Cerebellum (tissue), 4 donors: ENCODE measurements at places on chromosomes 5 and 9. TPM values are rescaled to one million over a fixed set of nuclear protein-coding genes. Genes with fewer than 3 reads are reported as not detected.

The NMUR2 gene
- total RNA-seq: not detected

The FBN2 gene
- total RNA-seq: 20.1 TPM

The SSNA1 gene
- total RNA-seq: 16.4 TPM

The PCDHGC3 gene
- 72.8 TPM for total RNA-seq

The WHRN gene
- total RNA-seq: 7.7 TPM

The RPL35 gene
- 401 TPM for total RNA-seq

The TAS2R1 gene
- 0.45 TPM for total RNA-seq

The WDR55 gene
- 12.5 TPM for total RNA-seq

The GTF2H2C gene
- 81.4 TPM for total RNA-seq

The PCDHGA3 gene
- total RNA-seq: 11.8 TPM

- no peak for DNase-seq
These were observed 191.6 kb upstream of the MSX2 start for GRCh38 chr5:174532455-174533453.

DNA sequence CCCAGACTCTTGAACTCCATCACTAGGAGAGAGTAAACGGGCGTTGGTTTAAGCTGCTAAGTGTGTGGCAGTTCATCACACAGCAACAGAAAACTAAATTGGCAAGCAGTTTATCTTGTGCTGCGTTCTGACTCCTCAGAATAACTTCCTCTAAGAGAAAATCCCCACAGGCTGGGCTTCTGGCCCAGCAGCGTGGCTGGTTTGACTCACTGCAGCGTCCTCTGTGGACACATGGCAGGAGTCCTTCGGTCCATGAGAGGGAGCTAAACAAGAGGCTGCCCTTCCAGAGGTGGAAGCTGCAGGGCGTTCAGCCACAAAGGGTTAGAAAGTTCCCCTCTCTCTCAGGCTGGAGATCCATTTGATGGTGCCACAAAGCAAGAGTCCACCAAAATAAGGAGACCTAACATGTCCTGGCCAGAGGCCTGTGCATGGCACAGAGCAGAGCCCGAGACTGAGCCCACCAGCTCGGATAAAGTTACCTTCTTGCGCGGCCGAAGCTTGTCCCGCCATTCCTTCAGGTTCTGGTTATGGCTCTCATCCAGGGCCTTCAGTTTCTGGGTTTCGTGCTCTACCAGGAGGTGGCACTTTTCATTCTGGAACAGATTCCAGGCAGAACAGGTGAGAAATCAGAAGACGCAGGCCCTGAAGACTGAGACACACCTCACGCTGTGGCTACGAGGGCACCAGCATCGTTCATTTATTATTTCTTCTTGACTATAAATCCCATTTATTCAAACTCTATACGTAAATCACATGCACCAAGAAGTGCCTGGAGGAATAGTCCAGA lies 46.2 kb upstream of the FBXW11 start:
- DNase-seq: peak; percentile 57

DNA sequence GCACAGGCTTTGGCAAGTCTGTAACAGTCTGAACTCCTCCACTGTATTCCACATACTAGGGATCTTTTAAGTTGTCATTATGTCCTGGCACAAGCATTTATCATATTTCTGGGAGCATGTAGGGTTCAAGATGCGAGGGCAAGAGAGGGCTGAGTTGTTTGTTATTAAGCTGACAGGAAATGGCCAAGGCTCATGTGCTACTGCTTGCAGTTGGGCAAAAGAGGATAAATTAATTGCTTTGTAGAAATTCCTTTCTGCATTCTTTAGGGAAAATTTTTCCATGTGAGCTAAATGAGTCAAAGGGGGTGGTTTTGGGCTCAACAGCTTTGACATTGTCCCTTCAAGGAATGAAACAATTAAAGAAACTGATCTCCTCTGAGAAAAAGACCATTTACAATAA lies 35.4 kb downstream of the DOCK8 start:
- no peak for DNase-seq

DNA sequence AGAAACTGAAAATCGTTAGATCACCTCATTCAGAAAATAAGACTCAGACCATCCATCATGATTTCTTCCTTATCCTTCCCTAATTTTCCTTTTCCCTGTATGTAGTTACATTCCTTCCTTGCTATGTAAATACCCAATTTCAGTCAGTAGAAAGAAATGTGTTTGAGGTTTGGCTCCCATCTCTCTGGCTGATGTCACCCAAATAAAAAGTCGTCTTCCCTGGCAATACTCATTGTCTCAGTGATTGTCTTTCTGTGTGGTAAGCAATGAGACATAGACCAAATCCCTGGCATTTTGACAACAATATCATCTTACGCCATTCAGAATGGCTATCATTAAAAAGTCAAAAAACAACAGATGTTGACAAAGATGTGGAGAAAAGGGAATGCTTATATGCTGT lies 303.9 kb upstream of the EDIL3 start:
- no peak for DNase-seq

DNA sequence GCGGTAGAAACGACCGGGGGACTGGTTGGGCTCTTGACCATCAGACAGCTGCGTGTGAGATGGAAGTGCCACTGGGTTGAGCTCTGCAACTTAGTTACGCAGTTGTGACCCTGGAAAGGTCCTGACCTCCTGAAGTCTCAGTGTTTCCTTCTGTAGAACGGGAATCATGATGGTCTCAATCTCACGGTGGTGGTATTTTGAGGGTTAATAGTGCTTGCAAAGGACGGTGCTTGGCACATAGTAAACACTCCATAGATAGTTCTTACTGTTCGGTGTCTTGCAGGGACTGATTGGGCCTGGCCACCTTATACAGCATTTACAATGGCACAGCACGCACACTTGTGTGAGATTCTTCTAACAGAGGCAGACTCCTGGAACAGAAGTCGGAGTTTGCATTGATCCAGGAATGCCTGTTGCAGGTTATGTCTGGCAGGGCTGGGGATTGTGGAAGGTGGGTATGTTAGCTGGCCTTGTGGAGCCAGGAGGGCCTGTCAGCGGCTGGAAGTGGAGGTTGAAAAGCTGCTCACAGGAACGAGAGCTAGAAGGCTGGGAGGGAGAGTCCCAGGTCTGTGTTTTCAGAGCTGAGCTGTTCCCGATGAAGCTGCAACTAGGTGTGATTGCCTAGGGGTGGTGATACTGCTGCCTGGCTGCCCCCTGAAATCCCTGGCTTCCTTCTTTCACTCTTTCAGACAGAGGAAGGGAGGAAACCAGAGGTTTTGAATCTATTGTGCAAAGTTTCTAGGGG lies 962 bp upstream of the TXN start:
- DNase-seq: no peak

DNA sequence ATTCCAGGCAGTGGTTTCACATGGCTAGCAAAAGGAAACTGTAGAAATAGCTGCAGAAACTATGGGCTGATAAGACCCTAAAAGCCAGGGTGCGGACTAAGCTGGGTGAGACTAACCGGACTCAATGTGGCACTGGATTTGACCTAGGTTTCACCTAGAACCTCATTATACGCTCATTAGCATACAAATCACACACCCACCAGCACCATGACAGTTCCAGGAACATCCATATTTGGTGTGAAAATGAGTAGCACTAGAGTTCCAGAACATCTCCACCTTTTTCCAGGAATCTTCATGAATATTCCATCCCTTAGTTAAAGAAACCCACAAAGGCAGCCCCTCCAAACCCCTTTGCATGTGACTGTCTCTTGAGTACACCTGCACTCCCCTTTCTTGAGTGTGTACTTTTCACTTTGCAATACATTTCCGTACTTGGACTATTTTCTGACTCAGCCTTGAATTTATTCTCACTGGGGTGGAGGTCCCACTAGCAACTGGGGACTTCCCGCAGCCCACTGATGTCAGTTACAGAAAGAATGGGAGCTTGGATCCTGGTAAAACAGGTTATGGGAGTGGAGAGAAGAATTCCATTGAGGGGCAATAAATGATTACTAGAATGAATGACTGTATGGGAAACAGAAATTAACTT lies 58.0 kb upstream of the SPATA31C2 start:
- no peak for DNase-seq

- no peak for DNase-seq
These were observed 632 bp downstream of the COQ4 start for GRCh38 chr9:128323212-128323730.

DNA sequence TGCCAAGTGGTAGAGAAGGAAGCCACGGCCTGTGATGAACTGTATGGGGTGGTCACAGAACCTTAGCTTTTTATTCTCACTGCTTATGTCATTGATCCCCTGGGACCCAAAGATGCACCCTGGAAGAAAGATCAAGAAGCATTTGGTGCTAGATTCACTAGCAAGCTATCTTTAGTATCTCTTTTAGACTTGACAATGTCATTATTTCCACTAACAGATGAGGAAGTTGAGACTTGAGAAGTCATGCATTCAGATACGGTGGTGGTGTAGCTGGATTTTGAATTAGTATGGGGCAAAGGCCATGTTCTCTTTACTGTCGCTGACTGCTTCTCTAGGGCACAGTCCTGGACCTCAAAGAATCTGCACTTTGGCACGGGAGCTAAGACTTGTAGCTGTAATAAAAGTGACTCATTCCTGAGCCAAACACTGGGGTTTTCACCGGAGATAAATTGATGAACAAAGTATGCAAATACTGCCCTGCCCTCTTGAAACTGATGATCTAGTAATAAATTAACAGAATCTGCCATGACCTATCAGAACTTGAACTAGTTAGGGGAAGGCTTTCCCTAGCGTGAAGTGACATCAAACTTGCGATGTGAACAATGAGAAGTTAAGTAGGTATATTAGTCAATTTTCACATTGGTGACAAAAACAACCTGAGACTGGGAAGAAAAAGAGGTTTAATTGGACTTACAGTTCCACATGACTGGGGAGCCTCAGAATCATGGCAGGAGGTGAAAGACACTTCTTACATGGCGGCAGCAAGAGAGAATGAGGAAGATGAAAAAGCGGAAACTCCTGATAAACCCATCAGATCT lies 5.4 kb downstream of the GDA start:
- DNase-seq: no peak

DNA sequence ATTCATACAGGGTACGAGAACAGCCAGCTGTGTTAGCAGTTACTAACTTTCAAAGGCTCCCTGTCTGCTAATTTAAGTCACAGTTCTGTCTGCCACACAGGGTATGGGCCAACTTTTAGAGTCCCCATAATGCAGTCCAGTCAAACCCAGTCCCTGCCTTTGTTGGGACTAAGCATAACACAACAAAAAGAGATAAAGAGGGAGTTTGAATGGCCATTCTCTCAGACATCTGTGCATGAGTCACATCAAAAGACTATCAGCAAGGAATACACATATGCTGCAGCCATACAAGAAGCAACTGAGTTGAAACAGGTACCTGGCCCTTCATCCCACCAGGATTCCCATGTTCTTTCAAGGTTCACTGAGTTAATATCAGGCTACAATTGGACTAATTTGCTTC lies 744.5 kb upstream of the C9orf72 start:
- no peak for DNase-seq

DNA sequence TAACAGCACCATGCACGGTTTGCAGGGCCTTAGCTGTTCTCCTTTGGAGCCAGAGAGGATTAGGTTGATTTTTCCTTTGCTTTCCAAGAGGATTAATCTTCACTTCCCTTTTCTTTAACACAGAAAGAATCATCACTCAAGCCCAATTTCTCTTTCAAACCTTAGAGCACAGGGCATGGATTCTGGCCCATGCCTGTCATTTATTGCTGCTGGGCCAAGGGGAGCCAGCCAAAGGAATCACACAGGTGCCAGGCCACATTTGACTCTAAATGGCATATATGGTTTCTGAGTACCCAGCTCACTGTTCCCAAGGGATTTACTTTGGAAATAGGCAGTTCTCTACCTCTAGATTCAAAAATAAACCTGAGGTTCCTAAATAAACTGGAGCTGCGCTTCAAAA lies 58.3 kb downstream of the FBXL7 start:
- peak; percentile 16 for DNase-seq

GRCh38 chr5:13664377-13664776 lies 280.1 kb downstream of the DNAH5 start:
- no peak for DNase-seq

- no peak for DNase-seq
These were observed 206.8 kb upstream of the ITGA1 start for GRCh38 chr5:52580921-52581320.

DNA sequence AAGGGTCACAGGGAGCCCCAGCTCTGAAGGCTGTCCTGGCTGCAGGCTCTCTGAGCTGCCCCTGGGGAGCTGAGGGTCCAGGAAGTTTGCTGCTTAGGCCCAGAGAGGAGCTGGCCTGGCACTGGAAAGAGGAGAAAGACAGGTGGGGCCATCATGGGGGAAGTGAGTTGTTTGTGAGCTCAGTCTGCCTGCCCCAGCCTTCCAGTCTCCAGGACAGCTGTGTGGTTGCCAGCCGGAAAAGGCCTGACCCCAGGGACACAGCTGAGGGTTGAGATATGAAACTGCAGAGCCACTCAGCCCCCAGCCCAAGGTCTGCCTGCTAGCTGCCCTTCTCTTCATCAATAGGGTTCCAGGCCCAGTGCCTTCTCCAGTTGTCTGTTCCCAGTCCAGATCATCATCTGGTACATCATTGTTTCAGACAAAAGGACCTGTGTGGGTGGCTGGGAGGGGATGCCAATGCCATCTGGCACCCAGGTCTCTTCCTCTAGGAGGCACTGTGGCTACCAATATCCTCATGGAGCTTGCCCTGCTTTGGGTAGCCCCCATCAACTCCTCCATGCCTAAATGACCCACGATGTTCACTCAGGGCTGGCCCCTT lies 4.3 kb upstream of the DDX41 start:
- DNase-seq: no peak

GRCh38 chr9:121765021-121765950 lies 113.9 kb downstream of the DAB2IP start:
- DNase-seq: peak; percentile 65

GRCh38 chr5:1118738-1119137 lies 6.9 kb upstream of the SLC12A7 start:
- DNase-seq: no peak

GRCh38 chr9:79667120-79667519 lies 95.4 kb downstream of the TLE4 start:
- no peak for DNase-seq

DNA sequence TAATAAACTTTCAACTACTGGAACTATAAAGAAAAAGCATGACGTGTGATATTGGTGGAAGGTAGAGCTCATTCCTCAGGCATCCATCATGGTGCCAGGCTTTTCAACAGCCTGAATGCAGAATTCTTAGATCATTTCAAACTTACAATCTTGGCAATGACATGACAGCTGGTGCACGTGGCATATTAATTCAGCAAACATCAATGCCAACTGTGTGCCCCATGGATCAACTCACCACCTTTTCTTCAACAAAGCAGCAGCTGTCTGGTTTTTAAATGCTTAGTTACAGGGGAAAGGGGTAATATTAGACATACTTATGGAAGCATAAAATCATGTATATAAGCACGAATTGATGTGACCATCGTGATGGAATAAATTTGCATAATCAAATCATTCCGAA lies 56.0 kb upstream of the OR13F1 start:
- DNase-seq: no peak
